ENCODE measurements at places on chromosomes 13 and 19. TPM values are rescaled to one million over a fixed set of nuclear protein-coding genes. Genes with fewer than 3 reads are reported as not detected.

Gene FCER2
- not detected for total RNA-seq

Gene F2RL3
- not detected for total RNA-seq

Gene SPRED3
- total RNA-seq = 0.13 TPM

Gene LGALS4
- total RNA-seq = 0.64 TPM

Gene ZNF610
- total RNA-seq = 1.4 TPM

DNA sequence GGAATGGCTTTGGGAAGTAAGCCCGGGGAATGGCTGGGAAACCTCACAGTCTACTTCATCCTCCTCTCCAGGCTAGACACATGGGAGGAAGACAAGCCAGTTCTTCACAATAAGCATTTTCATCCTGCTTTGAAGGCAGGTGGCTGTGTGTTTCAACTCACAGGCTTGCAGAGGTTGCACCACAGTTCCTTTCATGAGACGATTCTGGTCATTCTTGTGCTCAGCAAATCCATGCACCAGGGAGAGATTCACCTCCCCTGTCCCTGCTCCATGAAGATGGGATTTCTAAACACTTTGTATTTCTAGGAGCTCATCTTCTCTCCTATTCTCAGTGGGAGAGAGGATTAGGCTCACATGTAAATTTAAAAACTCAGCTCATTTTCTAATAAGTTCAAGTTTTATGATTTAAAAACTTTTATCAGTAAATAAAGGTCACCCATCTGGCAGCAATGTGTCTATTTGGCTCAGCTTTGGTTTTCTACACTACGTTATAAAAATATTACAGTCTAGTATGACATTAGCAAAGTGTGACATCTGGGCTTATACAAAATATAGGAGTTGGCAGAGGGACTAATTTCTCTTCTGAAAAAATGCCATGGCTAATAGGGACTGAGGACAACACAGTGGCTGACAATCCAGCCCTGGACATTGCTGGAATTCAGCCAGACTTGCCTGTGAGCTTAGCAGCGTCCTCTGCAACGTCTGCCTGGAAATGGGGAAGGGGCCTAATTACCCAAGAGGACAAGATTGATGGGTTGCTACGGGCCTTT is 283.2 kb upstream of the SLC10A2 start:
- no peak for DNase-seq

GRCh38 chr19:12379732-12380443 is 14.4 kb upstream of the ZNF442 start:
- DNase-seq = no peak

DNA sequence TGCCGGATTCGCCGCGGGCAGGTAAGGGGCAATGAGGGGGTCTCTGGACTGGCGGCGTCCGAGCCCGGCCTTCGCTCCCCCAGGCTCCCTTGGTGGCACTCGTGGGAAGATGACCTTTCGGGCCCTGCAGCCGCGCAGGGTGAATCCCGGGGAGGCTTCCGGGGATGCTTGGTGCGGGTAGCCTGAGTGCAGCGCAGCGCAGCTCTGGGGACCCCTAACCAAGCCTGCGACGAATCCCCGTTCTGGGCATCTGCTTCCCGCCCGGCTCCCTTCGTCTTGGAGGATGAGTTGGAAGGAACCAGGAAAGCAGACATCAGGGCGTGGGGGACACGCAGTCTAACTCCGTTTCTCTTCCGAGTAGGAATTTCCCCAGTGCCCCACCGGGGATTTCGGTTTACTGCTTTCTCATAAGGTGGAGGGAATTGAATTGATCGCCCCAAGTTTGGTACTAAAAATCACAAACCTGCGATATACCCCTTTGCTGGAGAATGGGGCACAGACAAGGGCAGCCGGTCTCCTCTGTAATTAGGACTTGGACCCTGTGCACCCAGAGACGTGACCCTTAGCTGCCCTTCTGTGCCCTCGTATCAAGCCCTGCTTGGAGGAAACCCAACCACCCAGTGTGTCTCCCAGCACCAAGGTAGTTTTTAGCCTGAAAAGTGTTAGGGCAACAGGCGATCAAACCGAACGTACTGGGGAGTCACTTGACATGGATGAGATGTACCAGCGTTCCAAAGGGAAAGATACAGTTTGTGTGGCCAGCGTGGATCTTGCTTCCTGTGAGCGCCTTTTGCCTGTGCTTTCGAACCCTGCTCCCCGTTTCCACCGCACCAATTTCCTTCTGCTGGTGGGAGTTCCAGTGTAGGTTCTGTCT is 1.0 kb downstream of the GPC5 start:
- no peak for DNase-seq

GRCh38 chr13:94858856-94859255 is 146.5 kb upstream of the SOX21 start:
- no peak for DNase-seq

DNA sequence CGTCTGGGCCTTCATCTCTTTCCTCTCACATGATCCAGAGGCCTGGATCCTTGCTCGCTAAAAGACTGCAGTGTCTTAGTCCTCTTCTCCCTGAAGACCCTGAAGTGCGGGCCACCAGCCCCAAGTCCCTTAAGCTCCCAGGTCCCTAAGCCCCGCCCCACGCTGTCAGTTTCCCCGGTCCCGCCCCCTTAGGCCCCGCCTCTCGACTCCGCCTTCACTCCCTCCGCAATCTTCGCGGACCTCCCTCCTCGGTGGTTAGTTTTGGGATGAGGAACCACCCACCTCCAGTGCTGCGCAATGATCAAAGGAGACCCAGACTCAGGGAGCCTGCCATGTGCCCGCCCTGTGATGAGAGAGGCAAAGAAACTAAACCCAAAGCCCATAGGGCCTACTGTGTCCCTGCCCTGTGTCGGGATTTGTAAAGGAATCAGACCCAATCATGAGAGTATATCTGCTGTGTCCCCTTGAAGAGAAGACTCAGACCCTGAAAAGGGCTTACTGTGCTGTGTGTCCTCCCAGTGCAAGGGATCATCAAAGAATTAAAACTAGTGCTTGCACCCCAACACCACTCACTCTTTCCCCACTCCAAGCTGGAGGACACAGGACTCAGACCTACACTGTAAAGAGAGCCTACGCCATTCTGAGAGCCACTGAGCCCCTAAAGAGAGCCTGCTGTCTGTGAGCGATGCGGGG is 3.0 kb upstream of the COX6B1 start:
- peak; percentile 42 for DNase-seq

GRCh38 chr13:60411983-60412382 is 15.0 kb downstream of the TDRD3 start:
- no peak for DNase-seq

GRCh38 chr19:8212212-8212611 is 3.0 kb downstream of the CERS4 start:
- DNase-seq = no peak

- peak; percentile 93 for DNase-seq
Observed at GRCh38 chr19:11324079-11324661, 15.3 kb downstream of the RAB3D start.

DNA sequence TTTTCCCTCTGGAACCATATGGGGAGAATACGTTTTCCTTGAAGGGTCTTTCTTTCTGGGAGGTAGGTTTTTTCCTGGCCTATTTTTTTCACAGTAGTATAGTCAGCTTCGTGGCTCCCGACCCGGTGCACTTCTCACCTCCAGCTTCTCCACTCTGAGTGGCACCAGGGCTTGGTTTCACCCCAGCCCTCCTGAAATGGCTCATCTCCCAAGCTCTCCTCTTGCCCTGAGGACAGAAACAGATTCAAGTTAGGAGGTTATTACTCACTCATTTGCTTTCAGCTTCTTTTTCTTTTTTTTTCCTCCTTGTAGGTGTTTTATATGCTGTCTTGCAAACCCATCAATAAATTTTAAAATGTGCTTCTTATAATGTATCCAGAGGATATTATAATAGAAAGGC is 199.3 kb downstream of the RFC3 start:
- DNase-seq = peak; percentile 84

DNA sequence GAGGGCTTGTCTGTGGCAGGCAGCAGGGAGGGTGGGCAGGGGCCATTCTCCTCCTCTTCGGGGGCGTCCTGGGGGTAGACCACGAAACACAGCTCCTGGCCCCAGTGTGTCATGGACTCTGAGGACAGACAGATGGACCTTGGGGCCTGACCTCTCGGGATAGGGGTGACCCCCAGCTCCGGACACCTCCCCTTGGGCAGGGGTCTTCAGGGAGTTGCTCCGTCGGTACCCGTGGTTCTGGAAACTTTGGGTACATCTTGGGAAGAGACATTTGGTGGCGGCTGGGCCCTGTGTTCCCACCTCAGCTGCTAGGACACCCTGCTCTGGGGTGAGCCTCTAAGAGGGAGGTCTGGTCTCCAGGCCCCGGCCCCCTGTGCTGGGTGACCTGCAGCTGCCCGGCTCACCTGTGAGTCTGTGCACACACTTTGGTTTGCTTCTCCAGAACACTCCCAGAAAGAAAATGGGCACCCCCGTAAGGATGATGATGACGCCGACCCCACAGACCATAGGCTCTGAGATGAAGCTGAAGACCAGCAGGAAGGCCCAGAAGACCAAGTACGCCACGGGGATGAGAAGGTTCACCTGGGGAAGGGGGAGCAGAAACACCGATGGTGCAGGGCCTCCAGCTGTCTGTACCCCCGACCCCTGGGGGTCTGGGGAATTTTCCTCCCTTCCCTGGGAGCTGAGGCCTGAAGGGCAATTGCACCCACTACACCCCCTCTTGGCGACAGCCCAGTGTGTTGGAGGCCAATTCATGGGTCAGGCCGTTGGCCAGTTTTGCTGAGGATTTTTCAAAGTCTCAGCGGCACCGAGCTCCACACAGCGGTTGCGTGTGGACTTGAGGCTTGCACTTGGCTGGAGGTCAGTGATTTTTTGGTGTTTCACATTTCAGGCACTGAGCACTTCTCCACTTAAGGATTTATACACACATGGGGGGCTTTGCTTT is 15.0 kb downstream of the LRP3 start:
- DNase-seq = no peak

DNA sequence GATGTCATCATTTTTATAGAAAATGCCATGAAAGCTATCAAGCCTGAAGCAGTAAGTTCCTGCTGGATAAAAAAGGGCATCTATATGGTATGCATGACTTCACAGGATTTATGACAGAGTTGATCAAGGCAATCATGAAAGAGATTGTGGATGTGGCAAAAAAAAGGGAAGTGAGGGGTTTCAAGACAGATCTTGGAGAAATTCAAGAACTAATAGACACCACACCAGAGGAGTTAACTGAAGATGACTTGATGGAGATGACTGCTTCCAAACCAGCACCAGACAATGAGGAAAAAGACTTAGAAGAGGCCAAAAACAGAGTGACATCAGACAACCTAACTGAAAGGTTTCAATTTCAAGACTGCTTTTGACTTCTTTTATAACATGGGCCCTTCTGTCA is 691.1 kb upstream of the SLC10A2 start:
- no peak for DNase-seq

GRCh38 chr13:75197803-75198202 is 284.2 kb downstream of the TBC1D4 start:
- no peak for DNase-seq

- DNase-seq = no peak
Observed at GRCh38 chr13:108146642-108147041, 68.7 kb downstream of the LIG4 start.
